ENCODE measurements at places on chromosomes 7 and 10.

DNA sequence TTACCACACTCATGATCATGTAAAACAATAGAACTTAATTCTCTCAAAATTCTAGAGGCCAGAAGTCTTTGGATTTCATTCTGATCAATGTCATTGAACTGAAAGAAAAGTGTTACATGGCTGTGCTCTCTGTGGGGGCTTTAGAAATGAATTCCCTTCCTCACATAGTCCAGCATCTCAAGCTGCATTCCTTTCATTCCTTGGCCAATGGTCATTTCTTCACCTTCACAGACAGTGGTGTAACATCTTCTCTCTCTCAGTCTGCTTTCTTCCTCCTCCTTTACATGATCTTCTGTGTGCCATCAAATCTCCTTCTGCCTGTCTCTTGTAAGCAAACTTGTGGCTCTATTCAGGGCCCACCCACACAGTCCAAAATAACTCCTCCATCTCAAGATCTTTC lies 735.3 kb downstream of the SUGCT start:
- no peak for DNase-seq

DNA sequence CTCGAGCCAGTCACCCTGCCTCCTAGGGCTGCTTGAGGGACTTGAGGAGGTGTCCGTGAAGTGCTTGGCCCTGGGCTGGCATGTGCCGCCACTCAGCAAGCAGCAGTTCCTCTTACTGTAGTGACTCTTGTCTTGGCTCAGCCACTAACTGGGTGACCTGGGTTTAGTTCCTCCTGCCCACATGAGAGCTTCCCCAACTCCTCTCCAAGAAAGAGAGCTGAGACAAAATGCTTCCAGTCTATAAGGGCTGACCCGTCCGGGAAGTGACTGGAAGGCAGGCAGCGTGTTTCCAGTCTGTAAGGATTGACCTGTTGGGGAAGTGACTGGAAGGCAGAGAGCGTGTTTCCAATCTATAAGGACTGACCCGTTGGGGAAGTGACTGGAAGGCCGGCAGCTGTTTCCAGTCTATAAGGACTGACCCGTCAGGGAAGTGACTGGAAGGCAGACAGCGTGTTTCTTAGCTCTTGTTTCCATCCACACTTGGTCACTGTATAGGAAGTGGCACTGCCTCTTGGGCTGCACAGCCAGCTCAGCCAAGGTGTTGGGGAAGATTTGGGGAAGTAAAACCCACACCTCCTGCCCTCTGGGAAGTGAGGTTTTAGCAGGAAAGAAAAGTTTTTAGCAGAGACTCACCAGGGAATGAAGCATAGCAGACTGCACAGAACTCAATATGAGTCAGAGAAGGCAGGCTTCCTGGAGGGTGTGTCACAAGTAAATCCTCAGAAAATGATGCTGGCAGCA lies 53.3 kb upstream of the PPIF start:
- no peak for DNase-seq

DNA sequence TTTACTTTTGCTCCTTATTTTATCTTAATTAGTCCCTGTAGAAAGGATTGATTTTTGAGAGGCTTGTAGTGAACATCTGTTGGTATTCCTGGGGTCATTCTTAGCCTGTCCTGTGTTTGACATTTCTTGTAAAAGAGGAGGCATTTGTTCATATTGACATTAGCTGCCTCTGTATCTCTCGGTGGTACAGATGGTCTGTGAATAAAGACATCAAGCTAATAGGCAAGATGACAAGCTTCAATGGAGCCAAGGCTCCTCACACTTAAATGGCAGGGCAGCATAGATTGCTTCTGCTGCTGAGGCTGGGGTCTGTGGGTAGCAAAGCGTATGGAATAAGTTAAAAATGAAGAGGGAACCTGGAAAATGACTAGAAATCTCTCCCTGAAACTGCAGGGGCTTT lies 687.6 kb downstream of the LRMDA start:
- DNase-seq: no peak

DNA sequence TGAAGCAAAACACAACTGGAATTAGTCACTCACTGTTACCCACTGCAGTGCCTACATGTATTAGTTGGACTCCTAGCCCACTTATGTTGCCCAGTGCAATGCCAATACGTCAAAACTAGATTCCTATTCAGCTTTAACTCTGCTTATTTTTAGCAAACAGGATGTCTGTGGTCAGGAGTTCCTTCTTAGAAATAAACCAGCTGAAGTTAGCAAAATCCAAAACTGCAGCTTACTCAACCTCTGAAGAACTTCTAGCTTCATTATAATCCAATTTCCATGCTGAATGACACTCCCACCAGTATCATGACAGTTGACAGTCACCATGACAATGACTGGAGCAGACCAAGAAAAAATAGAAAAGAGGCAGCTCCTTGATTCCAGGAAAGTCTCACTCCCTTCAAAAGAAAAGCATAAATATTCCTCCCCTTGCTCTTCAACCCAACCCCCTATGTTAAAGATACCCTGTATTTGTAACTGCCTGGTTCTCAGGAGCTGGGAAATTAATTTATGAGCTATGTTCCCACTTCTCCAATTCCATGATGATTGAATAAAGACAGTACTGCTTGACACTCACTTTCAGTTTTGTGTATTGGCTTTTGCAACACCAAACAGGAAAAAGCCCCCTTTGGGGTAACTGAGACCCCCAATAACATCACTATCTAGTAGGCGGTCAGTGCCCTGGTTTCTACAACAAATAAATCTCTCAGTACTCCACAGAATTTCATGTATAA lies 327.4 kb downstream of the SORCS1 start:
- DNase-seq: no peak

- DNase-seq: no peak
Observed at GRCh38 chr7:128054511-128054910, 23.3 kb upstream of the LRRC4 start.

DNA sequence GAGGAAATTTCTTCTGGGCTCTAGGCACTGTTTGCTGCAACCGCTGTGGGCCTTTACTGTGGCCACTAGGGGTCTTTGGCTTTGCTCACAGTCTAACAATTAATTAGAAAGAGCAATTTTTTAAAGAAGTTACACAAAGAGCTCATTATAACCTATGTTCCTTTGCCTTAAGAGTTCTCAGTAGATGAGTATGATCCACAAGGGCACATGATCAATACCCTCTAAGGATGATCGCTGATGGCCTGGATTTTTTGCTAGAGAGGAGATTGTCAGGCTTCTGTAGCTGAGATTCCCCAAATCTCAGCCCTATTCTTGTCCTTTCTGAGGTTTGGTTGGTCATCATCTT lies 80.8 kb upstream of the RHOBTB1 start:
- DNase-seq: peak; percentile 75

GRCh38 chr10:96719200-96719599 lies 1.1 kb downstream of the PIK3AP1 start:
- DNase-seq: no peak

DNA sequence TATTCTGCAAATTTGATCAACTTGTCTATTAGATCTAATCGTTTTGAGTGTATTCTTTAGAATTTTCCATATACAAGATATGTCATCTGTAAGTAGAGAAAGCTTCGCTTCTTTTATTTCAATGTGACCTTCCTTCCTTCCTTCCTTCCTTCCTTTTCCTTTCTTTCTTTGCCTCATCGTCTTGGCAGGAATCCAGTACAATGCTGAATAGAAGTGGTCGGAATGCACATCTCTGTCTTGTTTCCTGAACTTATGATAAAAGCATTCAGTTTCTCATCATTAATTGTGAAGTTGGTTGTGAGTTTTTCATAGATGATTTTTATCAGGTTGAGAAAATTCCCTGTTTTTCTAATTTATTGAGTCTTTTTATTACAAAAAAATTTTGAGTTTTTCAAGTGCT lies 300.7 kb upstream of the ZNF32 start:
- no peak for DNase-seq

DNA sequence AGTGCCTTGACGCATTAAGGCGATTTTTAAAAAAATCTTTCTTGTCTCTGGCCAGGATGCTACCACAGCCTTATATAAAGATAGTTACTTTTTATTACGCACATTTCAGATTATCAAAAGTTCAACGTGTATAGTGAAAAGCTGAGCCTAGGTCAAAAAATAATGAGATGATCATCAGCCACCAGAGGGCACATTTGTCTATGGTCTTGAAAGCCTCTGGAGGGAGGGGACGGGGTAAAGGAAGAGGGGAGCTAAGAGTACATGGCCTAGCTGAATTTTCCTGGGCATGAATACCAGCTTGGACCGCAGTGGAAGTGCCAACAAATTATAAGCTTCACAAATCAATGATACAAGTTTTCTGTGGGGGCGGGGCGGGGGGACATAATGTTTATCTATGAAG lies 285.9 kb upstream of the SMIM30 start:
- peak; percentile 46 for DNase-seq

GRCh38 chr7:47382200-47382599 lies 199.7 kb downstream of the TNS3 start:
- DNase-seq: no peak

DNA sequence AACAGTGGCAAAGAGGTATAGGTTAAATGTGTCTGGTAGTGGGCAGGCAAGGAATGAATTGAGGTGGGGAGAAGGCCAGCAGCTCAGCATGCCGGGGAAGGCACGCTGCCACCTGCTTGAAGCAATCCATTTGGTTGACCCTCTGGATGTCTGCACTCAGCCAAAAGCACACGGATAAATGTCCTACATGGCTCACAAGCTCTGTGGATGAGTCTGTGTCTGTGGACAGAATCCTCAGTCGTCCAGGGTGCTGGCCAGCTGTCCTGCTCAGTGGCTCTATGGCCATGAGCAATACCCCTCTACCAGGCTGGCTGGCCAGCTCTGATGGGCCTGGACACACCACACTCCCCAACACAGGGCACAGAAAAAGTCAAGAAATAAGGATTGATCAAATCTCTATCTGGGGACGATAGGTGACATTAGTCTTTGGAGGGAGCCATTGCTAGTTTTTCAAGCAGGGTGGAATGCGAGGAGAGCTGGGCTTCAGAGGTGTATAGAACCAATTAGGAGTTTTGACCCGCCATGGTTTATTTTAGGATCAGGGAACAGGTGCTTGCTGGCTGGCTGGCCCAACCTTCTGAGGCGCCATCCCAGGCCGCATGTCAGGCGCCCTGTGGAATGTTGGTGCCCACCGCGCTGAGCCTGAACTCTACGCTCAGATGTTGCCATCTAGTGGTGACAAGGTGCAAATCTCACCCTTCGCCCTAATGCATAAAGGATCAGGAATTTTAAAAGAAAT lies 493.4 kb downstream of the TNS3 start:
- DNase-seq: peak; percentile 72

GRCh38 chr10:22737587-22737986 lies 23.2 kb upstream of the PIP4K2A start:
- DNase-seq: no peak

DNA sequence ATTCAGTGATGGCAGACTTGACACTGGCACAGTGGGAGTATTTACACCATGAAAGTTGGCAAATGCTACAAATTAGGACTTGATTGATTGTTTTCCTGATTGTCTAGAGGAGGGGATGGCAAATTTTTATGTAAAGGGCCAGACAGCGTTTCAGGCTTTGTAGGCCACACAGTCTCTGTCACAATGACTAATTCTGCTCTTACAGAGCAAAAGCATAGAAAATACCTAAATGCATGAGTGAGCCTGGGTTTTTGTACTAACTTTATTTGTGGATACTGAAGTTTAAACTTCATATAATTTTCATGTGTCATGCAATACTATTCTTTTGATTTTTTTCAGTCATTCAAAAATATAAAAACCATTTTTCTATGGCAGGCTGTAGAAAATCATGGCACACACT lies 9.0 kb upstream of the ARMS2 start:
- no peak for DNase-seq

- no peak for DNase-seq
Observed at GRCh38 chr10:125089469-125089868, 70.9 kb downstream of the CTBP2 start.

GRCh38 chr10:61039868-61040267 lies 95.9 kb upstream of the RHOBTB1 start:
- DNase-seq: no peak

DNA sequence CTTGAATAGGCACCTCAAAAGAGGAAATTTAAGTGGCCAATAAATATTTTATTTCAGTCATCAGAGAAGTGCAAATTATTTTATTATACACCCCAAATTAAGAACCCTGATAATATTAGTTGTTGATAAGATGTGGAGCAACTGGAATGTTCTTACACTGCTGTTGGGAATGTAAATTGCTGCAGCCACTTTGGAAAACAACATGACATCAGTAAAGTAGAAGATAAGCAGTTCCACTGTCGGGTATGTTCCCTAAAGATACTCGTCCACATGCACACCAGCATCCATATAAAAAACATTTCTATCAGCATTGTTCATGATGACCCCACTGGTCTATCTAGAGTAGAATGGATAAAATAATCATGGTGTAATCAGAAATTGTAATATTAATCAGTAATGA lies 46.5 kb downstream of the VCL start:
- DNase-seq: no peak

DNA sequence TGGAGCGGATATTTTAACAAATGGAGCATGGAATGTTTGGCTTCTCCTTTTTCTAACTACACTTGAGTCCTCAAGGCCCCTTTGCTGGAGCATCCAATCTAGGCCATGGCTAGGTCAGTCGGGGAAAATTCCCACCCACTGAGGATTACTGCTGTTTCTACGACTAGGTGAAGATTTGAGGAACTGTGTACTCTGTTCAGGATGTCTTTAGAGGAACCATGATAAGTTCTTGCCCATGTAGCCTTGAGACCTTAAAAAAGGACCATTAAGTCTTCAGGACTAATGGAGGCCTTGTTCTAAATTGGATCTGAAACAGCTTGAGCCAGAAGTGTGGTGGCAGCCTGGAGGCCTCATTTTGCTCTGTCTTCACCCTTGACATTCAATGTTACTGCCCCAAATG lies 6.2 kb downstream of the AGK start:
- no peak for DNase-seq

DNA sequence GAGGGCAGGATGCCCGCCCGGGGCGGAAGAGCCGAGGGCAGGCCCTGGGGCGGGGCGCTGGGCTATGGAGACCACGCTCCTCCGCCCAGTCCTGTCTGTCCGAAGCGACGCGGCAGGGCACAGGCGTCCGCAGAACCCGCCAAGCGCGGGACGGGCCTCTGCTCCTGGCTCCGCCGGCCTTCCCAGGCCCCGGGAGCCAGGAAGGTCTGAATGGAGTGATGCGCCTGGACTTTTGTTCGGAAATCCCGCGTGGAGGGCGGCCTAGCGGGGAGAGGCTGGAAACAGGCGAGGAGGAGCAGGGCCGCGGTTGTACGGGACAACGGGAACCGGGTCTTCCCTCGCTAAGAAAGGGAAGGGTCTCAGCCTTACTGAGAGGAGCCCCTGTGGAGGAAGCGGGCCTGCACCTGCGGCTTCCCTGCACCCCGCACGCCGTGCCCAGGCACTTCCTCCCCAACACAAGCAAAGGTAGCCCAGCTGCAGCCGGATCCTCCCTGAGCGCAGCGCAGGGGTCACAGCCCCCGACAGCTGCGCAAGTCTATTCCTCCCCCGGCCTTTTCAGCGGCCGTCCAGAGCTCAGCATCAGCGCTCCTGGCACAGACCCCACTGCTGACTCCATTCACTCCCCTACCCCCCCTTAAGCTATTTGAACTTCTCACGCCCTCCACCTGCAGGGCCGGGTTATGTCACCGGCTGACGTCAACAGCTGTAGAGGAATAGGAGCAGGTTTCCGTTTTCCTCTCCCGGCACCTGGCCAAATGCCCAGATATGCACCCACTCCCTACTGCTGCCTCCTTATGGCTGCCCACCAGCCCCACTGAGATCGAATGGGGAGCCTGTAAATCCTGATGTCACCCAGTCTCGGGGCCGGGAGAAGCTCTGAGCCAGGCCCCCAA lies 143.2 kb upstream of the RET start:
- DNase-seq: no peak

GRCh38 chr7:127911968-127912511 lies 119.2 kb downstream of the LRRC4 start:
- DNase-seq: no peak

- no peak for DNase-seq
Observed at GRCh38 chr7:30613366-30614325, 19.0 kb downstream of the GARS1 start.

- DNase-seq: no peak
Observed at GRCh38 chr7:100612730-100613390, 520 bp downstream of the MOSPD3 start.
